ENCODE measurements at places on chromosomes 5 and 9. TPM values are rescaled to one million over a fixed set of nuclear protein-coding genes. Genes with fewer than 3 reads are reported as not detected.

DNAH5 gene
- total RNA-seq, result 0.06 TPM

DNA sequence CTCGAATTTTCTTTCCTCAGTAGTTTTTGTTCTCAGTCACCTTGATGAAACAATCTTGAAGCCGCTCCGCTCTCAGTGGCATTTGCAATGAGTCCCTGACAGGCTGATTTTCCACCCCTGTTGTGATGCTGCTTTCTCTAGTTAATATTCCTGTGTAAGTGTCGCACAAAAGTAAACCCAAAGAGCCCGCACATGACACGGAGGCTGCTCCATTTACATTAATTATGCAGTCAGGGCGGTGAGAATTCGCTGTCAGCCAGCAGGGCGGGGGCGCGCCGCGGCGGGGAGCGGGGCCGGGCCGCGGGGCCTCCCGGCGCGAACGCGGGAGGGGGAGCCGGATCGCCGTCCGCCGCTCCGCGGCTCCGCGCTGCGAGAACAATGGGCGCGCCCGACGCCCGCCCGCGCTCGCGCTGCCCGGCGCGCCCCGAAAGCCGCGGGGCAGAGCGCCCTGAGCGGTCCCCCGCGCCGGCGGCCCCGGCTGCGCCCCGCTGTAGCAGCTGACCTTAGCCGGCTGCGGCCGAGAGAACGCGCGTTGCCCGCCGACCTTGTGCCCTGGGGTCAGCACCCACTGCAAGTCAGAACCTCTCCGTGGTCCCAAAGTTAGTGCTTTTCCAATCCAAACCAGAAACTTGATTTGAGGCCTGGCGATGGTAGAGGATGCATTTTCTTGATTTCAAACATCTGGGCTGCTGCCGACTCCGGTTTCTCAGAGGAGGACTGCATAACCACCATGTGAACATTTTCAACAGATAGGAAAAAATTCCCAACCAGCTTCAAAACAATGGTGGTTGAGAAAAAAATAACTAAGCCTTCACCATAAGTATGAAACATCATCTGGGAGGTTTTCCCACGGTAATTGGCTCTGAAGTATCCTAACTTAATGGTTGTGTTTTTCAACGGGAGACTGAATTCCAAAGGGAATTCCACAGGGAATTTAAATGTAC lies 142.6 kb downstream of the PBX3 start:
- DNase-seq, result peak; percentile 44

SEC61B gene
- 147 TPM for total RNA-seq

DNA sequence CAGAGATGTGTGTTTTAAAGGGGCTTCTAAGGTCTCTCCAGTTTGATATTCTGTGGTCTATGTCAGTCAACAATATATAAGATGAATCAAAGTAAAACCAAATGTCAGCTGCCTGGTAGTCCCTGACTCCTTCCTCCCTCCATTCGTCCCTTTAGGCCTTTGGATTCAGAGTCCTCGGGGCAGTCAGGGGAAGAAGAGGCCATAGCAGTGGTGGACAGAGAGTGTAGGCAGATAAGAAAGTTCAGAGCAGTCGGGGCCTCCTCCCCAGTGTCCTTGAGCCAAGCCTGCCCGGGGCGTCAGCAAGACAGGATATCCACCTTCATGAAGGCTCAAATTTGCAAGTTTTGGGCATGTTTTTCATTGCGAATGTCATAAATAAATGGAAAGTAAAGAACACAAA lies 110.6 kb downstream of the ADAMTS16 start:
- no peak for DNase-seq

DNA sequence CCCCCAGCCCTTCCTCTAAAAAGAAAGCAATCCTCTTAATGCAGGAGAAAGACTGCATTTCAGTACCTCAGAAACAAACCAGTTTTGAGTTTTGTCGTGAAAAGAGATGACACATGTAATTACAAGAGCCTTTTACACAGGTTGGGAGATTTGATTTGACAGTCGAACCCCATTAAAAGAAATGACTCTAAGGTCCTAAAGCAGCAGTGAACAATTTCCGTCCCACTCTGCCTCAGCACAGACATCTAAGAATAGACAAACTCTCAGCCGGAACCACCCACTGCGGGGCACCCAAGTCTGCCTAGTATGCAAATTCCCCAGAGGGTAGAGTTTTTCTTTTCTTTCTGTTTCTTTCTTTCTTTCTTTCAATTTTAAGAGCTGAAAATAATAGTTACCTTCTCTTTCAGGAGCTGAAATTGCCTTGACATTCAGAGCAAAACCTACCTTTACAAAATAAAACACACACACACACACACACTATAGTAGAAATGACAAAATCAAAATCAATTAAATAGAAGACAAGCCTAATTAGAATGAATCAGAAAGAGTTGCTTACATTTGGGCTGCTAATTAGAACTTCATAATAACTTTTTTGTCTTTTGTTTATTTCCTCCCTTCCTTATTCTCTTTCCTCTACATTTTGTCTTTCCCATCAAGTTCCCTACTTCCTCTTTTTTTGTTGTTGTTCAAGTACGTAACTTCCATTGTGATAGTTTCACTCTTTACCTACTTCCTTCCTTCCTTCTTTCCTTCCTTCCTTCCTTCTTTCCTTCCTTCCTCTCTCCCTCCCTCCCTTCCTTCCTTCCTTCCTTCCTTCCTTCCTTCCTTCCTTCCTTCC lies 65.1 kb downstream of the BASP1 start:
- no peak for DNase-seq
